ENCODE measurements at places on chromosomes 3 and 15.

DNA sequence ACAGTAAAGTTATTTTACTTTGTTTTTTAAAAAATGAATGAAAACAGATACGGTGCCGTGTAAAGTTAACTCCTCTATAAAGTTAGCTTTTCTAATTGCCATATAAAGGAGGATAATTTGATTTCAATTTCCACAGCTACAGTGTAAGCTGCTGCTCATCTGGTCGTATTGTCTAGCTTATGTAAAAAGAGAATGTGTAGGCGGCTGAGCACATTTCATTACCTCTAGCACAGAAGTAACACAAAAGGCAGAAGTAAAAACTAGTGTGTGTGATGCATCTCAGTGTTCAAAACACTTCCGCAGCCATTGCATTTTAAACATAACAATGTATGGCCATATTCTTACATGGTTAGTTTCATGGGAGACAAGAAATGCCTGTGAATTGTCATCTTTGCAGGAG, 105.0 kb upstream of the P2RY1 start:
- no peak for DNase-seq

- DNase-seq: no peak
Observed at GRCh38 chr3:30113906-30114305, 492.5 kb upstream of the TGFBR2 start.

DNA sequence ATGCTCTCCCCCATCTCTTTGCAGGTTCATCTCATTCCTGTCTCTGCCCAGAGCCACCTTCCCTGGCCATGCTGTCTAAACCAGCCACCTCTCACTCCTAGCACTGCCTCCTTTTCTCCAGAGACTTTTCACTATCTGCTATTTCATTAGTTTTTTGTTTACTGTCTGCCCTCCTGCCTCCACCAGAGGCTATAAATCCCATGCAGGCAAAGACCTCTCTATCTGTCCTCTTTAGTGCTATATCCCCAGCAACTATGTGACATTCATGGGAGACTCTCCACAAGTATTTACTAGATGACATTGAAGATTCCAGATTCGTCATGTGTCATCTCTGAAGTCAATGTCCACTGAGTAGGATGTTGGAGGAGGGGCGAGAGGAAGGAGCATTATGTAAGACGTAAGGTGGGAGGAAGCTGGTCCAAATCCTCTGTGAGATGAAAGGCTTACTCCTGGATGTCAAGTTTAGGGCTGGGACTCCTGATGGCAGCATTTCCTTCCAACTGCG, 3.4 kb upstream of the FAM43A start:
- DNase-seq: no peak

DNA sequence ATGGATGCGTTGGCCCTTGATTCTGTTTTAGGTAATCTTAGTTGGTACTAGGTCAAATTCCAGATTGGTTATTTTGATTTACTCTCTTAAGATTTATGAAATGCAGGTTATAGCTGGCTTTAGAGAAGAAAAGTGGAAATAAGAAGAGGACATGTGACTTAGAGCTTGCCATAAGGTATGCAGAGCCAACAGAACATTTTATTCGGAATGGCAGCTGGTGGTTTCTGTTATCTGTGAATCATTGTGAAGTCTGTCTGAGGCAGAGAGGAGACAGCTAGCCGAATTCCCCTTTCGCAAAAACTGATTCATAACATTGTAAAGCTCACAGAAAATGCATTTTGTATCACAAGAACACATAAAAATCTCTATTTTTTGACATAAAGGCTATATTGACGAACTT, 82.1 kb downstream of the FILIP1L start:
- DNase-seq: no peak

DNA sequence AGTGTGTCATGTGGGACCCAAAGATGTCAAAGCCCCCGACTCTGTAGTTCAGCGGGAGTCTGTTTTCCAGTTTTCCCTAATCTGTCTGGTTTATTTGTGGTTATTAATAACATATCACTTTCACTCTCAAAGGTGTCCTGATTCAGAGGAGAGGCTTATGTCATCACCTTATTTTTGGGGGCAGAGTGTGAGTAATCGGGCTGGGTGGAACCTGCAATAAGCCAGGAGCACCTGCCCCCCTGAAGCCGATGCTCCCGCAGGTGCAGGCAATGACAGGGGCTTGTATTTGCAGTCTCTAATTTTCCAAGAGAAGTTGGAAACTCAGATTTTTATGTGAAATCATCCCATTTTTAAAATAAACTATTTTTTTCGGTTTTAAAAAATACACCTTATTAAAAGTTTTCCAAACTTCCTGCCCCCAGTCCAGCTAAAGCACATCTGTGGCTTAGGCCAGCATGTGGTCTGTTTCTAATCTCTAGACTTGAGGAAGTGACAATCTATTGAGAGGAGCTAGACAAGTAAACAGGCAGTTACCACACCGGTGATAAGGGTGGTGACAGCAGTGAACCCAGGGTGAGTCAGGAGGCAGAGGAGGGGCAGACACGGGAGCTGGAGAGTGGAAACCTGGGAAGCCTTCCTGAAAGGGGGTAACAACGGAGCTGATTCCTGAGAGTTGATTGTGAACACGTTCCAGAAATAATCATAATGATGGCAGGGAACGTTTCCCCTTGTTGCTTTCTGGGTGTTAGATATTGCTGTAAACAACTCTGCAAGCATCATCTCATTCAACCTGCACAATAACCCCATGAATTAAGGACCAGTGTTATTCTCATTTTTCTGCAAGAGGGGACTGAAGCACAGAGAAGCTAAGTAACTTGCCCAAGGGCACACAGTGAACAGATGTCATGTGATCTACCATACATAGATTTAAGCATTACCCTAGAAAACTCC, 37.2 kb downstream of the BHLHE40 start:
- DNase-seq: no peak

- DNase-seq: peak; percentile 24
Observed at GRCh38 chr15:31513178-31513577, 186.5 kb downstream of the KLF13 start.

- no peak for DNase-seq
Observed at GRCh38 chr3:193989186-193989585, 146.8 kb upstream of the HES1 start.
